Naive B cell (primary cell): ENCODE measurements at places on chromosomes 12 and 14.
A peak's percentile ranks its signal among the peaks of the same experiment; 100 is the strongest.

DNA sequence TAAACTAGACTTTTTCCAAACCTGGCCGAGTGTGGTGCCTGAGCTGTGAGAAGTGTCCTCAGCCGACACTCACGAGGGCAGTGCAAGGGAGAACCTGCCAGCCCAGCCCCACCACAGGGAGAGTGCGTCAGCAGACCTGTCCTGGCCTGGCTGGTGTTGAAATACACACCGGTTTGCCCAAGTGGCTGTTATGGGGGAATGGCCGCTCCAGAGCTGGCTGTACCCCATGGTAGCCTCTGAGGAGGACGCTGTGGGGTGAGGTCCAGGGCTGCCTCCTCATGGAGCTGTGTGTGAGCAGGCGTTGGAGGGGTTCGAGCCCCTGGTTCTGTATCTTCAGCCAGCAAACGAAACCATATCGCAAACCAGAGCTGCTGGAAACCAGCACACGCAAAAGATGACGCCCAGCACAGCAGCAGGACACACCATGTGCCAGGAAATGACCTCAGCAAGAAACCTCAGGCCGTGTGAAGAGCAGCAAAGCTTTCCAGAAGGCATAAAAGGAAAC is 9.4 kb downstream of the ANKRD9 start:
- peaks cover 15% of the 10 kb centered on the region for H3K36me3 ChIP-seq
- no peak overlapping the region for H3K4me3 ChIP-seq
- peaks cover 4% of the 10 kb centered on the region for H3K4me1 ChIP-seq
- H3K27me3 ChIP-seq, result no peaks in the 10 kb centered on the region
- DNase-seq, result no peak

GRCh38 chr14:71290301-71290700 is 383.0 kb downstream of the PCNX1 start:
- H3K36me3 ChIP-seq, result no peaks in the 10 kb centered on the region
- no peak overlapping the region for H3K4me3 ChIP-seq

GRCh38 chr12:49671031-49671765 is 36.0 kb downstream of the FMNL3 start:
- peak overlapping the region; percentile 96 for H3K27ac ChIP-seq
- no peaks in the 10 kb centered on the region for H3K27me3 ChIP-seq
- peaks cover 83% of the 10 kb centered on the region for H3K4me1 ChIP-seq

- H3K27ac ChIP-seq, result no peak overlapping the region
- no peaks in the 10 kb centered on the region for H3K27me3 ChIP-seq
- H3K4me3 ChIP-seq, result no peak overlapping the region
- no peaks in the 10 kb centered on the region for H3K36me3 ChIP-seq
These were observed 379.6 kb downstream of the CCDC91 start for GRCh38 chr12:28569698-28570411.

DNA sequence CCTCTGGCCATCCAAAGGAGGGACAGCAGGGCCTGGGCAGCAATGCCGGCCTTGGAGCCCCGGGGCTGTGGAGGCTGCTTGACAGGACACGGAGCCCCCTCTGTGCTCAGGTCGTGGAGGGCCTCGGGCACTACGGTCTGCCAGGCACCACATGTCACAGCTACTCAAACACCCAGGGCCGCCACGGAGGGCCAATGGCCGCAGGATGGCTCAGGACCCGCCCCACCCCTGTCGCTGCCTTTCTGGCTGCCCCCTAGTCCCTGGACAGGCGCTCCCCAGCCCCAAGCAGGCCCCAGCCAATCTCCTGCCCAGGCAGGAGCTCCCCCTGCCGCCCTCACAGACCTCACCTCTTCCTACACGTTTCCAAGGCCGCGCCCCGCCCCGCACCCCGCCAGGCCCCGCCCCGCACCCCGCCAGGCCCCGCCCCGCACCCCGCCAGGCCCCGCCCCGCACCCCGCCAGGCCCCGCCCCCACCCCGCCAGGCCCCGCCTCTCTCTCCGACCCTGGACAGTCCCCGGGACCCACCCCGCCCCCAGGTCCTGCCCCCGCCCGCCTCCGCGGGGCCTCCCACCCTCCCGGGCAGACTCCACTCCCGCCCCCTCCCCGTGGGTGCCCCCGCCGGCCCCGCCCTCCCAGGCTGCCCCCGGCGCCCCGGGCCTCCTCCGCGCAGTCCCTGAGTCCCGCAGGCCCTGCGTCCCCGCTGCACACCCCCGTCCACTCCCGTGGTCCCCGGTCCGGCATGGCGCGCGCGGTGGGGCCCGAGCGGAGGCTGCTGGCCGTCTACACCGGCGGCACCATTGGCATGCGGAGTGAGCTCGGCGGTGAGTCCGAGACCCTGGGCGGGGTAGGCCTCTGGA is at the start of gene ASPG:
ASPG (plus strand) TSS at position 669 of the 857 bp plus-strand sequence; CDS start at position 740, 71 bp downstream.
- peaks cover 31% of the 10 kb centered on the region for H3K27me3 ChIP-seq
- no peak within 1 kb of the TSS for H3K4me3 ChIP-seq
- DNase-seq, result no peak
- no peak within 1 kb of the TSS for H3K27ac ChIP-seq

GRCh38 chr12:97452230-97452629 is 10.4 kb upstream of the RMST start:
- no peaks in the 10 kb centered on the region for H3K36me3 ChIP-seq
- DNase-seq, result no peak
- peaks cover 19% of the 10 kb centered on the region for H3K27me3 ChIP-seq
- no peak overlapping the region for H3K27ac ChIP-seq
- H3K4me3 ChIP-seq, result no peak overlapping the region

DNA sequence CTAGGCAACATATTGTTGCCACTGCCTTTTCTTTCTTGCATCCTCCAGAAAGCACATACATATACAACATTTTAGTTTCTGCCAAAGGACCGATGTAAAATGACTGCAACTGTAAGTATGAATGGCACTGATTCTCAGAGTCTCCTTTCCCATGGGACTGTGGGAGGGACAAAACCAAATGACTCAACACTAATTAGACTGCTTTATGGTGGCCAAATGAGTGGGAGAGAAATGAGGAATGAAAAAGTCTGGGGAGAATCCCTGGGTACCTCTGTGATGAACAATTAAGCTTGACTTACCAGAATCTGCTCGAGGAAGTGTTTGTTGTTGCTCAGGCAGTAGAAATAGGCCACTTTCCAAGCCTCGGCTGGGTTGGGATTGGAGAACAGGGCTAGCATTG is 10.1 kb downstream of the ZFYVE26 start:
- no peak overlapping the region for H3K4me3 ChIP-seq
- no peak overlapping the region for H3K27ac ChIP-seq
- H3K4me1 ChIP-seq, result peaks cover 2% of the 10 kb centered on the region
- no peaks in the 10 kb centered on the region for H3K27me3 ChIP-seq
- peaks cover 28% of the 10 kb centered on the region for H3K36me3 ChIP-seq

DNA sequence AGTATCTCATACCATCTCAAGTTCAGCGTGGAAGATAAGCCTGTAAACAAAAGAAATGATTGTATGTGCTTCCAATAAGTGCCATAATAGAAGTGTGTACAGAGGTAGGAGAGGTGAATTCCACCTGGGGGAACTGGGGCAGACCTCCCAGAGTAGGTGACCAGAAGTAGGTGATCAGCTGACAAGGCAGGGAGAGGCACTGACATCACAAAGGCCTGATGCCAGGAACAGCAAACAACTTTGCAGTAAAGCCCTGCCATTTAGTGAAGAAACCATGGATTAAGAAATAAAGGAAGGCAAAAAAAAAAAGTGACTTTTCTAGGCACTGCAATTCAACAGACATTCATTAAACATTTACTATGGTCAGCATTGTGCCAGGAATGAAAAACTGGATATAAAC is 31.1 kb downstream of the NR1H4 start:
- no peaks in the 10 kb centered on the region for H3K4me1 ChIP-seq
- H3K27me3 ChIP-seq, result peaks cover 7% of the 10 kb centered on the region
- H3K4me3 ChIP-seq, result no peak overlapping the region

- peaks cover under 1% of the 10 kb centered on the region for H3K36me3 ChIP-seq
- H3K27me3 ChIP-seq, result no peaks in the 10 kb centered on the region
- peak within 1 kb of the TSS; percentile 92 for H3K4me3 ChIP-seq
- peak within 1 kb of the TSS; percentile 99 for H3K27ac ChIP-seq
- peak; percentile 96 for DNase-seq
These were observed at the start of gene MAP1LC3B2 for GRCh38 chr12:116559162-116559935. Gene MAP1LC3B2, plus strand, starts transcription at chr12:116559381. Its CDS starts 16,562 bp downstream, at chr12:116575943.

GRCh38 chr12:57845478-57846284 is 848 bp downstream of the CTDSP2 start:
- peak overlapping the region; percentile 86 for H3K4me3 ChIP-seq
- peak; percentile 65 for DNase-seq
- H3K36me3 ChIP-seq, result no peaks in the 10 kb centered on the region
- H3K4me1 ChIP-seq, result peaks cover 63% of the 10 kb centered on the region
- no peaks in the 10 kb centered on the region for H3K27me3 ChIP-seq

DNA sequence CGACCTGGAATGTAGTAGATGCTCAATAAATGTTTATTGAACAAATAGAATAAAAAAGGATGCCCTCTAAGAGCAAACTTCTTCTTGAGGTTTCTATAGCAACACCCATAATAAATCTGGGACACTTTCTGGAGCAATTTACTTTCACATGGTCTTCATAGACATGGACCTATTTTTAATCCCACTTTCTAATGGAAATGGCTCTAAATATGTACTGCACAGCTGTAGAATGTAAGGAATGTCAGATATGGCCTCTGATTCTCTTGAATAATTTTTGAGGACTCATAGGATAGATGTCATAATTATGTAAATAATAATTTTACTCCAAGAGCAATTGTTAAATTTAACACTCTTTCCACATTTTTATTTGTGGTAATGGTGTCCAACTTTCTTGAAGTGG is 133.5 kb upstream of the DAAM1 start:
- peaks cover 12% of the 10 kb centered on the region for H3K27me3 ChIP-seq
- H3K4me3 ChIP-seq, result no peak overlapping the region
- DNase-seq, result no peak

GRCh38 chr12:82326905-82327503 is 31.2 kb downstream of the CCDC59 start:
- no peaks in the 10 kb centered on the region for H3K36me3 ChIP-seq
- no peaks in the 10 kb centered on the region for H3K4me1 ChIP-seq
- no peak overlapping the region for H3K4me3 ChIP-seq
- no peak for DNase-seq
- H3K27ac ChIP-seq, result no peak overlapping the region
- H3K27me3 ChIP-seq, result peaks cover 4% of the 10 kb centered on the region

DNA sequence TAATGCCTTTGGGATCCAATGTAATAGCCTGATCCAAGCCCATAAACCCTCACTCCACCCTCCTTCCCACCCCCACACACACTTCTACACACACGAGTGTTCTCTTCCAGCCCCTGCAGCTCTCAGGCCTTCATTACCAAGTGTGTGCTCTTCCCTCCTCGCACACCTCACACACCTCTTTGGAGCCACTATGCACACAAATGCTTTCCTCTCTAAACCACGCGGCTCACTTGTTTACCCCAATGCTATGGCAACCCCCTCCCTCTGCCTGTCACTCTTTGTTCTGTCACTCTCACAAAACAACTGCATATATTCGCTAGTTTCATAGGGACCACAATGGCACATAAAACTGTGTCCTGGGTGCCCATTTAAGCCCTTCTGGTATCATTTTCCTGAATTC is 35.1 kb downstream of the PPP2R5E start:
- DNase-seq, result no peak
- peaks cover 36% of the 10 kb centered on the region for H3K4me1 ChIP-seq
- no peaks in the 10 kb centered on the region for H3K27me3 ChIP-seq
- H3K4me3 ChIP-seq, result no peak overlapping the region
- H3K27ac ChIP-seq, result no peak overlapping the region

DNA sequence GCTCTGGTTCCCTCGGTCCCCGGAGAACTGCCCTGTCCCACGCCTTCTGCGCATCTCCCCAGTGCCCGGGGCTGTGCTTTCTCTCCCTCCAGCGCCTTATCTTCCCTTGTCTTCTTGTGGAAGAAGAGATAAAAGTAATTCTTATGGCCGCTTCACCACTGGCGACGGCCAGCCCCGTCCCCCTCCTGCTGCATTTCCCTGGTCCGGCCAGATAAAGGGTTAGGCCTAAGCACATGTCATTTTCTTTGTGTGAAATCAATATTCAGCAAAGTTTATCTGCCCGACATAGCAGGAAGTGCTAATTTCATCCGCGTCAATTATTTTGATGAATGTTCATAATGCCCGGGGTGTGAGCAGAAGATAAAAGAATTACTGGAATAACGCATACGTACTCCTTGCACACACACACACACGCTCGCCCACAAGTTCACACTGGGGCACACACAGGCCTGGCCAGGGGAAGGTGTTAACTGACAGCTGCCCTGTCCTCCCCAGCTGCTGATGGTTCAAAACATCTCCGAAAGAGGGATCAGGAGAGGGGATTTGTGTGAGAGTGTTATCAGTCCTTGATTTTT is 177.7 kb upstream of the LHX5 start:
- H3K4me1 ChIP-seq, result no peaks in the 10 kb centered on the region
- H3K27me3 ChIP-seq, result peaks cover 48% of the 10 kb centered on the region
- H3K36me3 ChIP-seq, result no peaks in the 10 kb centered on the region
- H3K27ac ChIP-seq, result no peak overlapping the region
- DNase-seq, result no peak

DNA sequence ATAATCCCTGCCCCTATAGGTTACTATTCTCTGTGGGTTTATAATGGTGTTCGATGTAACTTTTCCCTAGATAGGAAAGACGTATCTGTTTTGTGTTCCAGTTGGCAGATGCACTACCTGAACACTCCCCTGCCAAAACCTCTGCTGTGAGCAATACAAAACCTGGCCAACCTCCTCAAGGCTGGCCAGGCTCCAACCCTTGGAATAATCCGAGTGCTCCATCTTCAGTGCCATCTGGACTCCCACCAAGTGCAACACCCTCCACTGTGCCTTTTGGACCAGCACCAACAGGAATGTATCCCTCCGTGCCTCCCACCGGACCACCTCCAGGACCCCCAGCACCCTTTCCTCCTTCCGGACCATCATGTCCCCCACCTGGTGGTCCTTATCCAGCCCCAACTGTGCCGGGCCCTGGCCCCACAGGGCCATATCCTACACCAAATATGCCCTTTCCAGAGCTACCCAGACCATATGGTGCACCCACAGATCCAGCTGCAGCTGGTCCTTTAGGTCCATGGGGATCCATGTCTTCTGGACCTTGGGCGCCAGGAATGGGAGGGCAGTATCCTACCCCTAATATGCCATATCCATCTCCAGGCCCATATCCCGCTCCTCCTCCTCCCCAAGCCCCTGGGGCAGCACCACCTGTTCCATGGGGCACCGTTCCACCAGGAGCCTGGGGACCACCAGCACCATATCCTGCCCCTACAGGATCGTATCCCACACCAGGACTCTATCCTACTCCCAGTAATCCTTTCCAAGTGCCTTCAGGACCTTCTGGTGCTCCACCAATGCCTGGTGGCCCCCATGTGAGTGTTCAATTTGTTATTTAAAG is 11.3 kb downstream of the MAPK1IP1L start:
- peak overlapping the region; percentile 81 for H3K27ac ChIP-seq
- DNase-seq, result no peak
- peaks cover 15% of the 10 kb centered on the region for H3K36me3 ChIP-seq
- no peaks in the 10 kb centered on the region for H3K27me3 ChIP-seq

- no peaks in the 10 kb centered on the region for H3K36me3 ChIP-seq
- peaks cover 11% of the 10 kb centered on the region for H3K4me1 ChIP-seq
- DNase-seq, result no peak
- H3K27me3 ChIP-seq, result peaks cover 5% of the 10 kb centered on the region
These were observed 14.9 kb upstream of the TAC3 start for GRCh38 chr12:57031138-57031725.

DNA sequence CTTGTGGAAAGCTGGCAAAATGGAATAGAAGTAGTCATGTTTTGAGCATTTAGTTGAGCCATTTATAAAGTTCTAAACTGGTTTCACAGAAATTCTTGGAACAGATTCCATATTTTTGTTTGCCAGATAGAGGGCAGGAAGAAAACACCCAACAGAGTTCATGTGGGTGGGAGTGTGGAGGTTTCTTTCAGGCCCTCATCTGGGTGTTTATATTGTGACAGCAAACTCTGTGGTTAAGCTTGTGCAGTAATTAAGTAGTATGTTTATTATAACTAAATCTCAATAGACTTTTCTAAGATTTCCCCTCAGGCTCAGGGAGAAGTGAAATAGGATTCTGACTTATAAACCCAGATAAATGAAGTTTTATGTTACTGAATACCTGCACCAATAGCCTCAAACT is 57.4 kb downstream of the SPPL3 start:
- H3K4me1 ChIP-seq, result peaks cover 79% of the 10 kb centered on the region
- no peaks in the 10 kb centered on the region for H3K36me3 ChIP-seq
- H3K4me3 ChIP-seq, result peak overlapping the region; percentile 33
- DNase-seq, result no peak
- H3K27me3 ChIP-seq, result no peaks in the 10 kb centered on the region
